ENCODE measurements at places on chromosomes 3 and 15. TPM values are rescaled to one million over a fixed set of nuclear protein-coding genes. Genes with fewer than 3 reads are reported as not detected.

GRCh38 chr3:14451844-14452739 is 49.7 kb downstream of the SLC6A6 start:
- no peak for DNase-seq
- H3K27me3 ChIP-seq: no peaks in the 10 kb centered on the region
- H3K4me1 ChIP-seq: peaks cover 10% of the 10 kb centered on the region
- peaks cover 19% of the 10 kb centered on the region for H3K36me3 ChIP-seq

Gene VIPR1
- total RNA-seq: 5.6 TPM

Gene MYRIP
- not detected for total RNA-seq

GRCh38 chr3:126344380-126345041 is 12.7 kb downstream of the KLF15 start:
- no peaks in the 10 kb centered on the region for H3K36me3 ChIP-seq
- DNase-seq: no peak
- no peak overlapping the region for H3K4me3 ChIP-seq
- peaks cover 2% of the 10 kb centered on the region for H3K27me3 ChIP-seq

Gene GFM1
- total RNA-seq: 45.6 TPM

- H3K4me3 ChIP-seq: peak overlapping the region; percentile 68
- H3K27ac ChIP-seq: no peak overlapping the region
- H3K27me3 ChIP-seq: peaks cover 69% of the 10 kb centered on the region
- DNase-seq: no peak
These were observed 1.2 kb upstream of the FAM81A start for GRCh38 chr15:59436774-59437141.

DNA sequence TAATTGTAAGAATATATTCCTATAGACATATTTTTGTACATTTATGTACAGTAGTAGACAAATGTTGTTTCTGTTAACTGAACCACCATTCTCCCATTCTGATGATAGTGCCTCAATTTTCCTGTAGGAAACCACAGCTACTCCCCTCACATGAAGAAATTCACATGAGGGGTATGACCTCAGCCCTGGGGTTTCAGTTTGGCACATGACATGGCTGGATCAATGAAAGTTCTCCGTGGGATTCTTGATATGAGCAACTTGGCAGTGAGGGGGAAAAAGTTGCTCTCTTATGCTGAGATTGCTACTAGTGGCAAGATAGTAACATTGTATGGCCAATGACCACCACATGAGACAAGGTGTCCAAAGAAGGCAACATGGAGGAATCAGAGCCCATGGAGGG is 1090.3 kb upstream of the CFAP20DC start:
- no peaks in the 10 kb centered on the region for H3K27me3 ChIP-seq
- DNase-seq: no peak
- peaks cover 2% of the 10 kb centered on the region for H3K36me3 ChIP-seq
- H3K4me3 ChIP-seq: no peak overlapping the region
- no peak overlapping the region for H3K27ac ChIP-seq
- H3K4me1 ChIP-seq: peaks cover 6% of the 10 kb centered on the region

GRCh38 chr3:141430316-141430715 is 56.5 kb upstream of the RASA2 start:
- H3K4me1 ChIP-seq: peaks cover 24% of the 10 kb centered on the region
- DNase-seq: no peak
- no peaks in the 10 kb centered on the region for H3K27me3 ChIP-seq

Gene TRIM42
- not detected for total RNA-seq

GRCh38 chr3:64444490-64445108 is 219.3 kb upstream of the PRICKLE2 start:
- H3K27me3 ChIP-seq: peaks cover 78% of the 10 kb centered on the region
- DNase-seq: no peak

Gene FYCO1
- total RNA-seq: 25.1 TPM

DNA sequence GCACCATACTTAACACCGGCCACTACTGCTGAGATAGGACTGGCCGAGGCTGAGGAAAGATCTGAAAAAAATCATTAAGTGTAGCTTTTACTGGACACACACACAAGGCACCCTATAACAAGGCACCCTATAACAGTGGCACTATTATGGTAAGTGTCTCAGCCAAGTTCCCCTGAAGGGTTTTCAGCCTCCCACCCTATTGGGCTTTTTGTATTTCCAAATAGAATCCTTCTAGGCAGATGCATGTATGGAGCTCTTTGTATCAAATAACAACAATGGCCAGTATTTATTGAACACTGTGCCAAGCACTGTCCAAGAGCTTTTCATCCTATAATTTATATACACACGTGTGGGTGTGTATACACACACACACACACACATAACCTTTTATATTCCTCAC is 6.7 kb upstream of the DNAJA4 start:
- H3K4me1 ChIP-seq: no peaks in the 10 kb centered on the region
- no peak for DNase-seq
- H3K4me3 ChIP-seq: no peak overlapping the region
- H3K27ac ChIP-seq: no peak overlapping the region
- no peaks in the 10 kb centered on the region for H3K36me3 ChIP-seq
- H3K27me3 ChIP-seq: no peaks in the 10 kb centered on the region

DNA sequence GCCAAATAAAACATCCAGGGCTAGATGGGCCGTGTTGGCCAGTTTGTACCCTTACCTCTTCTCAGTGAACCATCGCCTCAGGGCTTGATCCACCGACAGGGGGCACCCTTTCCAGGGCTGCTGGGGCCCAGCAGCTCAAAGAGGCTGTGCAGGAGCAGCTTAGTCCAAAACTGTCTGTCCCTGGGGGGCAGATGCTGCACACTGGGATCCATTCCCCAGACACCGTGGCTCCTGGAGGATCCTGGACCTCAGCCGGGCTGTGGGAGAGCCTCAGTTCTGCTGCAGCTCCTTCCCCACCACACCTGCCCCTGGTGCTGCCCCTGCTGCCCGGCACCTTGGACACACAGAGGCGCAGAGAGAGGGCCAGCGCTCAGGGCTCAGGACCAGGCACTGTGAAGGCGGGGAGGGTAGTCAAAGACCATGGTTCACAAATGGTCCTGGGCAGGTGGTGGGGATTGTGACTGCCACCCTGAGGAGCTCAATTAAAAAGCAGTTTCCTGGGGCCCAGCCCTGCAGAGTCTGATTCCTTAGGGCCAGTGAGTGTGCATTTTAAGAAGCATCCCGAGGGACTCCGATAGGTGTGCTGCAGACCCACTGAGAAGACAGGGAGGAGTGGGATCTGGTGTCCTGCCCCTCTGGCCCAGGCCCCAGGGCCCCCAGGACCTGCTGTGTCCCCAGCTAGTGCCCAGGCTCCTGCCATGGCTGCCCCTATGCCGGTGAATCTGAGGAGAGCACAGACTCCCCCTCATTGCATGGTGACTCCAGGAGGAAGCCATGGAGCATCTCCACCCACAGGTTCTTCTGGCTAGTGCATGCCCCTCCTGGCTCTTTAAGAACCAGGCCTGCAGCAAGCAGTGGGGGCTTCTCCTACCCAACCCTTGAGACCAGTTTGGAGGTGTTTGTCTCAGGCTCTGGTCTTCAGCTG is 86.5 kb upstream of the PRR20G start:
- H3K4me1 ChIP-seq: no peaks in the 10 kb centered on the region
- peaks cover 6% of the 10 kb centered on the region for H3K27me3 ChIP-seq
- H3K27ac ChIP-seq: no peak overlapping the region
- peak; percentile 31 for DNase-seq

Gene CCDC54
- total RNA-seq: not detected

- H3K4me3 ChIP-seq: no peak overlapping the region
- H3K27ac ChIP-seq: no peak overlapping the region
- no peaks in the 10 kb centered on the region for H3K4me1 ChIP-seq
- no peaks in the 10 kb centered on the region for H3K36me3 ChIP-seq
These were observed 96.7 kb upstream of the FHIT start for GRCh38 chr3:61347981-61348380.

- no peaks in the 10 kb centered on the region for H3K36me3 ChIP-seq
- no peak overlapping the region for H3K27ac ChIP-seq
- no peak for DNase-seq
- no peaks in the 10 kb centered on the region for H3K27me3 ChIP-seq
These were observed 166.9 kb upstream of the ROBO2 start for GRCh38 chr3:76872999-76873398.

Gene IL16
- 50.9 TPM for total RNA-seq

Gene RLBP1
- not detected for total RNA-seq

Gene NOX5
- not detected for total RNA-seq

DNA sequence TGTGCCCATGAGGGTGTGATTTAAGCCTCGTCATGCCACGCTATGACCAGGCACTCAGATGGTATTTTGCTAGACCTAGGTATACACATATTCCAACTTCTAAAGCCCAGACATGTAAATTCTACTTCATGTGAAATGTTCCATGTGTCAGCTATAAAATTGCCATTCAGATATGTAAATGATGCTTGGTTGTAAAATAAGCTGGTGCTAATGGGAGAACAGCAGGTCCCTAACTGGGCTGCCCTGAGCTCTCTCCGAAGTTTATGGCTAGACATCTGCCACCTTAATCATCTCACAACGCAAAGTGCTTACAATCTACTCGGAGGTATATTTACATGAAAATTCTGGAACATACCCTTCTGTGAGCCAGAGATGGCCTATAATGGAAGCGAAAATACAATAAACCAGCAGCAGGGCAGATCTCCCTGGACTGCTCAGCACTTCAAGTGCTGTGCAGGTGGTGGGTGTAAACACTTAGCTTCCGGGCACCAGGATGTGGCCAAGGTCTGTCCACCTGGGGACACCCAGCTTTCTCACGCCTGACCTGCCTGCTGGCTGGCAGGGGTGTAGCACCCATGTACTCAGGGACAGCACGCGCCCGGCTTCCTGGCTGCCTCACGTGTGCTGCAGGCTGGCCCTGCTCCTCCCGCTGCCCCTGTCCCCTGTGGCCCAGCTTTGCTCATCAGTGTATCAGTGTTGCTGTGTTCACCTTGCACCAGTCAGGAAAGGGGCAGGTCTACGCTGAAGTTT is 82.0 kb downstream of the CHDH start:
- no peak overlapping the region for H3K4me3 ChIP-seq
- H3K36me3 ChIP-seq: no peaks in the 10 kb centered on the region
- DNase-seq: no peak
- no peak overlapping the region for H3K27ac ChIP-seq
- H3K27me3 ChIP-seq: peaks cover 16% of the 10 kb centered on the region
- H3K4me1 ChIP-seq: no peaks in the 10 kb centered on the region

Gene CELSR3
- total RNA-seq: 17.4 TPM

Gene SLCO3A1
- total RNA-seq: 8.2 TPM

- DNase-seq: no peak
- peaks cover 5% of the 10 kb centered on the region for H3K4me1 ChIP-seq
- no peaks in the 10 kb centered on the region for H3K27me3 ChIP-seq
- no peak overlapping the region for H3K27ac ChIP-seq
These were observed 333.7 kb downstream of the LPP start for GRCh38 chr3:188487652-188488051.

- H3K27ac ChIP-seq: no peak overlapping the region
- H3K4me1 ChIP-seq: peaks cover 7% of the 10 kb centered on the region
- peaks cover 6% of the 10 kb centered on the region for H3K36me3 ChIP-seq
- no peaks in the 10 kb centered on the region for H3K27me3 ChIP-seq
- DNase-seq: no peak
These were observed 57.7 kb downstream of the PXYLP1 start for GRCh38 chr3:141289228-141289772.

Gene GOLGA6L10
- 2.6 TPM for total RNA-seq

GRCh38 chr15:83783227-83783626 is 129.3 kb downstream of the ADAMTSL3 start:
- H3K27ac ChIP-seq: no peak overlapping the region
- DNase-seq: no peak
- H3K4me1 ChIP-seq: no peaks in the 10 kb centered on the region
- peaks cover 2% of the 10 kb centered on the region for H3K36me3 ChIP-seq
- no peaks in the 10 kb centered on the region for H3K27me3 ChIP-seq

DNA sequence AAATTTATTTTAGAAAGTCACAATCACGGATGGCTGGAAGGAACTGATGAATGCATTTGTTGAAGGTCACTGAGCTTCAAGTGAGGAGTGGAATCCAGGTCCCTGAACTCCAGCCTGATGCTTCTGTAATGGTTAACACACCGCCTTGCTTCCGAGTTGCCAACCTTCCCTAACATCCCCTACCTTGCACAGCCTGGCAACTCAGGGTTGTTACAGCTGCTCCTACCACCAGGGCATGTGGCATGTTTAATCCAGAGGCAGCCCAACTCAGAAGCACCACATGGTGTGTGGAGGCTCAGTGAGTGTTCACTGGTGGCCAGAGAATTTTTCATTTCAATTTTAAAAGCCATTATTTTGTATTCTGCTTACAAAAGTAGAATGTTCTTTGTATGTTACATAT is 4.9 kb downstream of the TM2D3 start:
- H3K36me3 ChIP-seq: peaks cover 13% of the 10 kb centered on the region
- no peaks in the 10 kb centered on the region for H3K27me3 ChIP-seq
- DNase-seq: no peak
- peaks cover 53% of the 10 kb centered on the region for H3K4me1 ChIP-seq
- peak overlapping the region; percentile 63 for H3K27ac ChIP-seq

DNA sequence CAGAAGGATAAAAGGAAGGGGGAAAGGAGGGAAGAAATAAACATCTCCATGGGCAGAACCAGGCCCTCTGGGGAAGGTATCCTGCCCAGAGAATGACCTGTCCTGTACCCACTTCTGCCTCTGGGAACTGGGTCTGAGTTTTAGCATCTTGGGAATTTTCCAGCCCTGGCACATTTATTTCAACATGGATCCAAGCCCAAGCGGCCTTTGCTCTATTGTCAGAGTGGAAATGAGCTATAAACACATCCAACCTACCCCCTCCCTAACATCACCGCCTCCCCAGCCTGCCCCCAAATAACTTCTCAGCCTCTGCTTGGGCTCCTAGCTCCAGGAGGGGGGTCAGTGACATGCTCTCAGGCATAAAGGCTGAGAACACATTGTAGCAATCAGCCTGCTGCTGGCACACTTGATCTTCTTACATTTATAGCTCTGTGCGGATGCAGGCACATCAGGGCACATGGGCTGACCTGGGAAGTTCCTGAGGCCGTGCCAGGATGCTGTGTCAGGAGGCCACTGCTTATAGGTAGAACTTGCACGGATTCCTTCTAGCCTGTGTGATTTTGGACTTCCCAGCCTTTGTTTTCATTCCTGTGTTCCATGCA is 4.6 kb upstream of the OXTR start:
- no peak overlapping the region for H3K27ac ChIP-seq
- peaks cover 21% of the 10 kb centered on the region for H3K27me3 ChIP-seq
- peaks cover 9% of the 10 kb centered on the region for H3K4me1 ChIP-seq
- DNase-seq: no peak
- H3K36me3 ChIP-seq: no peaks in the 10 kb centered on the region

Gene IL5RA
- 1.5 TPM for total RNA-seq

Gene ITIH1
- total RNA-seq: not detected

Gene ATP13A5
- not detected for total RNA-seq

GRCh38 chr3:139506766-139507165 is 30.4 kb upstream of the RBP2 start:
- DNase-seq: no peak
- H3K27ac ChIP-seq: no peak overlapping the region
- H3K27me3 ChIP-seq: peaks cover 5% of the 10 kb centered on the region
- H3K4me3 ChIP-seq: no peak overlapping the region

All from activated T-cell treated with anti-CD3 and anti-CD28 coated beads, Interleukin-2, amount 50 U/mL, for 72 hours (primary cell).